Glomerular endothelial cell (primary cell): ENCODE measurements at places on chromosomes 16 and 17. TPM values are rescaled to one million over a fixed set of nuclear protein-coding genes. Genes with fewer than 3 reads are reported as not detected.

Gene FOXN1
- not detected in 2 replicates for total RNA-seq

Gene RNU2-1
- not detected in 2 replicates for total RNA-seq

Gene AOC2
- total RNA-seq = 1.8 and 2.0 TPM in 2 replicates

Gene KLHL10
- total RNA-seq = not detected in 2 replicates
